Esophagus squamous epithelium (tissue), 5 donors: ENCODE measurements at places on chromosomes 7 and 10.

GRCh38 chr7:8190119-8190895 lies 71.7 kb downstream of the ICA1 start:
- no peak for DNase-seq

DNA sequence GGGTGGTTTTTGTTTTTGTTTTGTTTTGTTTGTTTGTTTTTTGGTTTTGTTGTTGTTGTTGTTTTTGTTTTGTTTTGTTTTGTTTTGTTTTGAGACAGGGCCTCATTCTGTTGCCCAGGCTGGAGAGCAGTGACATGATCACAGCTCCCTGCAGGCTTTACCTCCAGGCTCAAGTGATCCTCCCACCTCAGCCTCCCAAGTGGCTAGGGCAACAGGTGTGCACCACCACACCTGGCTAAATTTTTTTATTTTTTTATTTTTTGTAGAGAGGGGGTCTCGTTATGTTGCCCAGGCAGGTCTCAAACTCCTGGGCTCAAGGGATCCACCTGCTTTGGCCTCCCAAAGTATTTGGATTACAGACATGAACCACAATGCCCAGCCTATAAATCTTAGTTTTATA lies 115.9 kb upstream of the NFE2L3 start:
- no peak for DNase-seq

GRCh38 chr7:101363196-101363733 lies 590 bp downstream of the COL26A1 start:
- DNase-seq, result no peak

GRCh38 chr10:127012769-127013152 lies 107.5 kb downstream of the DOCK1 start:
- no peak for DNase-seq

GRCh38 chr10:120963594-120964220 lies 112.5 kb downstream of the WDR11 start:
- no peak for DNase-seq

DNA sequence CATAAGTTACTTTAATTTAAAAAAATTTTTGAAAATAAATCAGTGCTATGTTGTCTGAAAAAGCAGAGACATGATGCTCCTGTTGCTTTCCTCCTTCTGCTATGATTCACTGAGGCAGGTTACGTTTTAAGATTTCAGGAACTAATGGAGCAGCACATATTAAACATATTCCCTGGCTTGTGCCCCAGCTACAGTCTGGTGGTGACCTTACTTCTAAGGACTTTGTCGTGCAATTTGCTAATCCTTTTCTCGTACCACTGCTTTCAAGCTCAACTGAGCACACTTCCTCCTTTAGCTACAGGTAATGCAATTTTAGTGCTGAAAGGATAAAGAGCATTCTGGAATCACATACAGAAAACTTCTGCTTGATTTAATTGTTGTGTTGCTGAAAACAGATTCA lies 16.2 kb upstream of the PRR15 start:
- no peak for DNase-seq
